ENCODE measurements at places on chromosomes 4 and X.

DNA sequence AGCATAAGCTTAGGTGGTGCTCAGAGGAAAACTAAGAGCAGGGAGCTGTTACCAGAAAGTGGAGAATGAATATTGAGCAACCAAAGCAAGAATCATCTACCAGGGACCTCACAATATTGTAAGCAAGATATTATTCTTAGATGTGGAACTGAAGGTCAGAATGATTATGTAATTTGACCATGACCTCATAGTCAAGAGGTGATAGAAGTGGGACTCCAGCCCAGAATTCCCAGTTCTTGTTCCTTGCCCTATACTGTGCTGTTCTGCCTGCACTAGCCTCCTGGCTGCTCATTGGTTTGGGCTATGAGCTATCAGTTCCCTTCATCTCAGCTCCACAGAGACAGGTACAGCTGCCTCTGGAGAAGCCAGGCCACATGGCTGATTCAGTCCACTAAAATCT, 229.4 kb downstream of the LDB2 start:
- DNase-seq: no peak

GRCh38 chr4:142331646-142332045, 514.5 kb downstream of the INPP4B start:
- DNase-seq: no peak

- no peak for DNase-seq
These were observed at the start of gene NEUROG2 for GRCh38 chr4:112516066-112516470. NEUROG2 (minus strand) TSS chr4:112516180; CDS start chr4:112515475, 705 bp downstream.

DNA sequence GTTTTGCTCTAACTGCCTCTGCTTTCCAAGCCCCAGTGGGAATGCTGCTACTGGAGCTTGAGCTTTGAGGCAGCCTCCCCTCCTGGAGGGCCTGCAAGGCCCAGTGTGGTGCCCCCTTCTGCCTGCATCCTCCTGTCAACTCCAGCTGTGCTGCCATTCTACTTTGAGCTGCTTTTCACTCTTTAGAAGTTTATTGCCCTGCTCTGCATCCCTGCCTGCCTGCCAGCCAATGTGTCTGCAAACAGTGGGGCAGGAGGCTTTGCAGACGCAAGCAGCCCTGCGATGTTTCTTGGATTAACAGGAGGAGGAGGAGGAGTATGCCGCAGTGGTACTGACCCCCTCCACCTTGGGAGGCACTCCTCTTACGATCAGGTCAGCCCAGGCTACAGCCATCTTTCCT, 16.4 kb downstream of the TMEM31 start:
- DNase-seq: no peak

DNA sequence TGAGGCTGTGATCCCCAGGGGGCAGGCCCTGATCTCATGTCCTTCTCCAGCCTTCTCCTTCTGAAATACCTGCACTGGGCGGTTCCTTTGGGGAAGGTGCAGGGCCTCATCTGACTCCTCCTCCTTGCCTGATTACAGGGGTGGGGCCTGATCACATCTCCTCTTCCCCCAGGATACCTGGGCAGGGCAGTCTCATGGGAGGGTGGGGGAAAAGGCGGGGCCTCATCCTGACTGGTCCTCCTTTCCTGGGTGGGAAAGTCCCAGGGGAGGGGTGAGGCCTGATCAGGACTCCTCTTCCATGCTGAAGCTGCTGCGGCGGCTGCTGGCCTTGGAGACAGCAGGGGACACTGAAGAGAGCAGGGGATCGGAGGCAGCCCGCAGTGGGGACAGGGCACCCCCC, 13.3 kb downstream of the TFE3 start:
- DNase-seq: no peak

DNA sequence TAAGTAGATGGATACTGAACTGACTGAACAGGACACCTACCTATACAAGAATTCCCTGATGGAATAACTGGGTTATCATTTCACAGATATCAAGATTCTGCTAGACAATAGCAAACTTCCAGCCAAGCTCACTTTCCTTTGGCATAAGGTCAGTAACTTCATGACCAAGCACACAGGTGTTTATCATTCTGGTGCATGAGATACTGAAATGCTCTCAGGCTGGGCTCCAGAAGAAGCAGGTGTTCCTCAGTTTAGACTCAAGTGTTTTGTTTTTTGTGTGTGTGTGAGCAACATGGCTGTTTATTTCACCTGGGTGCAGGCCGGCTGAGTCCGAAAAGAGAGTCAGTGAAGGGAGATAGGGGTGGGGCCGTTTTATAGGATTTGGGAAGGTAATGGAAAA, 201.5 kb upstream of the SPOCK3 start:
- DNase-seq: no peak

DNA sequence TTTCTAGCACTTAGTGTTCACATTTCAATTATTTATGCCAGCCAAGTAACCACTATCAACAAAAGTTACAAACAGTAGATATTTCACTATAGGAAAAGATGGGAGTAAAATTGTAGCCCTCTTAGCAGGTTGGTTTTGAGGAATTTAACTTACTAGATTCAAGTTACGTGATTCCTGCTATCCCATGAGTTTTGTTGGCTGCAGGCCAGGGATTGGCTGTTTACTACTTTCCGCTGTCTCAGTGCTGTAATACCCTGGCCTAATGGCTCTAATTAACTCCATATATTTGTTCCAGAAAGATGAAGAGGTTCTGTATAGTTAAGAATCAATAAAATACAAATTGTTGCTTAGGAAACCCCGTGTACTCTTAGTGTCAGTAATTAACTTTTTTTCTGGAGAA, 55.5 kb upstream of the MAGED1 start:
- no peak for DNase-seq

DNA sequence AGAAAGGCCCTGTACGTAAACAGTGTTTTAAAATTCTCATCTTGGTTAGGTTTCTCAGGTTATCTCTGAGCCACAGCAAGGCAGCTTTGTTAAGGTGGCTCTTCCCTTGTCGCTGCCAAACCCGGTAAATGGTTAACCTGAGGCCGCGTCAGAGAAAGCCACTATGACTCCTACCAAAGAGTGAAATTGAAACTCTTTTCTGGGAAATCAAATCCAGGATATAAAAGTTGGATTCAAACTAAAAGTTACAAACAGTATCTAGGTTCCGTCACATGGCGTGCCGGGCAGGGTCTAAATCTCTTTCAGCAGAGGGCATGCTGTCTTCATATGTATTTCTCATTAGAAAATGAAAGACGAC, 433 bp downstream of the MMAA start:
- DNase-seq: no peak

DNA sequence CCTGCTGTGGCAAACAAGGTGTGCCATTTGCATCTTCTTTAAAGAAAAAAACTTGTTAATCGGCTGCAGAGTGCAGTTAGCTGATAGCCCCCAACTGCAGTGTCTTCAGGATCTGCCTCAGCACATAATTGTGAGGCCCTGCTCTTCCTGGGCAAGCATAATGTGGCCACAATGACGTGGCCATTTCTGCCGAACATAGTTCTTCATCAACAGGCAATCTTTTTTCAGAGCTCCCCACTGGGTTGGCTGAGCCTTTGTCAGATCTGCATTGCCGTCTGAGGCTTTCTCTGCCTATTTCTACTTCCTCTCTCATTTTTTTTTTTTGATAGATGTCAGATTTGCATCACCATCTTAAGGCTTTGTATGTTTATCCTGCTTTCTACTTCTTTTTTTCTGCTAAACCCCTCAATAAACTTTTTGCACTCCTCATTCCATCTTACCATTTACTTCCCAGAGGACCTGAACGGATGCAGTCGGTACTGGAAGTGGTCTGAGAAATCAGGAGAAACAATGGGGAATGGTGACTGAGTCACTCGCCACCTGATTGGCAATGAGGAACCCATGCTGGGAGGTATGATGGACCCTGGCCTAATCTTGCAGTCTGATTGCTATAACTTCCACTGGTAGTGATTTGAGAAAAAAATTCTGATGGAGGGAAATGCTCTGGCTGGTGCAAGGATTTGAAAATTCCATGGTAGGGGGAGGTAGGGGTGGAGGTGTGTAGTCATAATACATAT, 21.2 kb upstream of the TAB3 start:
- DNase-seq: no peak

DNA sequence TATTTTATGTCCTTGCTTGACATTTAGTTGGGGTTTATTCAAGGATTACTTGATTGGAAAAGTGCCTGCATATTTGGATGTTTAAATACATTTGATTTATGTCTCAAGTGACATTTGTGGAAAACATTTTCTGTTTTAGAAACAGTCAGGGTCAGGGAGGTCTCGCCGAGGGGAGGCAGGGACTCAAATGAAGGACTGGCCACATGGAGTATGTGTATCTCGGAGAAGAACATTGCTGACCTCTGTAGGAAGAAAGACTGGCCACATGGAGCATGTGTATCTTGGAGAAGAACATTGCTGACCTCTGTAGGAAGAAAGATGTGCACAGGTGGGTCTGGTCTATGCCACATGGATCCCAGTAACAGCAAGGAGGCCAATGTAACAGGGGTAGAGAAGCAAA, 233.6 kb downstream of the TRIML1 start:
- DNase-seq: peak; percentile 36

DNA sequence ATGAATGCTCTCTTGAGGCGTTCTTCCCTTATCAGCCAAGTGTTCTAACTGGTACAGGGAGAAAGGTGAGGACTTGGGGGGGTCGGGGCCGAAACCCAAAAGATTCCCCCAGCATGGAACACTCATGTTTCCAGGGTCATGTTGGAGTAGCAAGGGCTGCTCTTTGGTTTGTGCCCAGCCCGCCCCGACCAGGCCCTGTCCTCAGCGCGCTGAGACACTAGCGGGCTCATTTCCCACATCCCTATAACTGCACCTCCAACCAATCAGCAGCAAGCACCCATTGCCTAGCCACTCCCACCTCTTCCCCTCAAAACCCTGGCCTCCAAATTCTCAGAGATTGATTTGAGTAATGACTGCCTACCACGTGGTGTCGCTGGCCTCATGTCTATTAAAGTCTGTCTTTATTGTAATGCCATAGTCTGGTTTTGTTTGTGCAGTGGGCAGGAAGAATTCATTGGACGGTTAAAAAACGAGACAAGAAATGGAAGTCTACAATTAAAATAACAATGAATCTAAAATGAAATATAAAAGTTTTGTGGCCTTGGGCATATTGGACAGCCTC, 1928.4 kb downstream of the STIM2 start:
- DNase-seq: no peak

DNA sequence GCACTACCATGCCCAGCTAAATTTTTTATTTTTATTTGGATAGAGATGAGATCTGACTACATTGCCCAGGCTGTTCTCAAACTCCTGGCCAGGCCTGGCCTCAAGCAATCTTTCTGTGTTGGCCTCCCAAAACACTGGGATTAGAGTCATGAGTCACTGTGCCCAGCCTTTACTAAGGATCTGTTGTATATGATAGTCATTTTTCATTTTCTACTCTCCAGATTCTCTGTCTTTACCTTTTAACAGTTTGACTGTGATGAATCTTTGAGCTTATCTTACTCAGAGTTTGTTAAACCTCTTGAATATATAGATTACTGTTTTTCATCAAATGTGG, 161.8 kb downstream of the FNIP2 start:
- no peak for DNase-seq

GRCh38 chr4:159205466-159205865, 102.6 kb downstream of the RAPGEF2 start:
- no peak for DNase-seq

DNA sequence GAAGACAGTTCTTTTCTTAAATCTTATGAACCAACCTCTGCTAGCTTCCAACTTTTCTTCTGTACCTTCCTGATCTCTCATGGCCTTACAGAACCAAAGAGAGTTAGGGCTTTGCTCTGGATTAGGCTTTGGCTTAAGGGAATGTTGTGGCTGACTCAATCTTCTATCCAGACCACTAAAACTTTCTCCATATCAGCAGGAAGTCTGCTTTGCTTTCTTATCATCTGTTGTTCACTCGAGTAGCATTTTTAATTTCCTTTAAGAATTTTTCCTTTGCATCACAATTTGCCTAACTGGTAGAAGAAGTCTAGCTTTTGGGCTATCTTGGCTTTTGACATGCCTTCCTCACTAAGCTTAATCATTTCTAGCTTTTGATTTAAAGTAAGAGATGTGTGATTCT, 167.0 kb downstream of the TBCK start:
- DNase-seq: no peak

DNA sequence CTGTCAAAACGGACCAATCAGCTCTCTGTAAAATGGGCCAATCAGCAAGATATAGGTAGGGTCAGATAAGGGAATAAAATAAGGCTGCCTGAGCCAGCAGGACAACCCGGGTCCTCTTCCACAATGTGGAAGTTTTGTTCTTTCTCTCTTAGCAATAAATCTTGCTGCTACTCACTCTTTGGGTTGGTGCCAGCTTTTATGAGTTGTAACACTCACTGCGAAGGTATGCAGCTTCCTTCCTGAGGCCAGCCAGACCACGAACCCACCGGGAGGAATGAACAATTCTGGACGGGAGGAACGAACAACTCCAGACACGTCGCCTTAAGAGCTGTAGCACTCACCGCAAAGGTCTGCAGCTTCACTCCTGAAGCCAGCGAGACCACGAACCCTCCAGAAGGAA, 287.8 kb downstream of the RAPGEF2 start:
- peak; percentile 88 for DNase-seq

GRCh38 chr4:173391701-173392100, 7.2 kb downstream of the SCRG1 start:
- DNase-seq: no peak

- no peak for DNase-seq
These were observed 186.1 kb upstream of the CASK start for GRCh38 chrX:42109428-42109827.

GRCh38 chr4:89249716-89250361, 57.8 kb downstream of the GPRIN3 start:
- DNase-seq: no peak

- peak; percentile 31 for DNase-seq
These were observed 93.3 kb downstream of the YIPF7 start for GRCh38 chr4:44558031-44558605.

DNA sequence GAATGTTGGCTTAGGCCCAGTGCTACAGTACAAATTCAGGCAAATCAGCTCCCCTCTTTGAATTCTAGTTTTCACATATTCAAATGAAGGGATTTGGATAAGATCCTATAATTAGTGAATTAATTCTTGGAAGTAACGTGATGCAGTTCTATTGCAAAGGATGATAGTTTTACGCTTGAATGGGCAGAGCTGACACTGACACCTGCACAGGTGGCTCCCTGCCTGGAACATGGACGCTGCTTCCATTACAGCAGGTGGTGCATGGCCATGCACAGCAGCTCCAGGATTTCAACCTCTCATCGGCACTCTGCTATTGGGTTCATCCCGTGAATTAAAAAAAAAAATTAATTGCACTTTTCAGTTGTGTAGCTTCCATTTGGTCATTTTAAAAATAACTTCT, 28.4 kb upstream of the RPS6KA6 start:
- DNase-seq: no peak

All from HS-5 (cell line).